ENCODE measurements at places on chromosomes 16 and 17. TPM values are rescaled to one million over a fixed set of nuclear protein-coding genes. Genes with fewer than 3 reads are reported as not detected.
A peak's percentile ranks its signal among the peaks of the same experiment; 100 is the strongest.

Gene KRTAP4-1
- total RNA-seq, result not detected

Gene NPIPA7
- total RNA-seq, result 10.4 TPM

DNA sequence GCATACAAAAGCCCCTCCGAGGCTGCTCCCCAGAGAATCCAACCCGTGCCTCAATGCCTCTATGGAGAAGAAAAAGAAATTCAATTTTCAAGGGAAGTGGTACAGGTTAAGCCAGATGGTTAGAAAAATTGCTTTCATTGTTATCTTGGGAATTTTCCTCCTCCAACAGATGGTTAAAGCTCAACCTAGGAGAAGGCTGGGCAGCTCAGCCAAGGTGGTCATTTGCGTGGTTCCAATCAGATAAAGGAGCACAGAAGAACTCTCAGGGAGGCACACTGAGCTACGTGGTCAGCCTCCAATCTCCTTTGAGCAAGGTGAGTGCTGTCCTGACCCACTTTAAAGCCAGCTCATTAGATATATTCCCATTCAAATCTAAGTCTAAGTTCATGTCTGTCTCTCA is 106.7 kb downstream of the STX8 start:
- no peak for DNase-seq

Gene NPIPB6
- 3.1 TPM for total RNA-seq

DNA sequence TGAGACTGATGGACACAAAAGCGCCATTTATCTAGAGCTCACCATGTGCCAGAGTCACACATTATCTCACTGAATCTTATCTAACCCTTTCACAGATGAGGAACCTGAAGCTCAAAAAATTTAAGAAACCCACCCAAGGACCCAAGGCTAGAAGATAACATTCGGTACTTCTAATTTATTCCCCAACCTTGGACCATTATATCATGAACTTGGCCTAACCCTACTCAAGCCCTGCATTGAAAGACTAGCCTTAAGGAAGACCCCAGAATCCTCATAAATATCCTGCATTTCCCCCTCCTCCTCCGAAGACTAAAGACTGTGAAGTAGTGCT is 548 bp upstream of the DYNC1LI2 start:
- DNase-seq, result no peak

- no peak for DNase-seq
These were observed 12.5 kb upstream of the PYY start for GRCh38 chr17:43966276-43966675.

GRCh38 chr17:18877104-18877645 is 19.2 kb downstream of the PRPSAP2 start:
- DNase-seq, result no peak

Gene ACSM5
- not detected for total RNA-seq

- DNase-seq, result peak; percentile 39
These were observed 134.3 kb downstream of the HAPSTR1 start for GRCh38 chr16:9225527-9226316.

GRCh38 chr17:30134551-30134950 is 17.9 kb downstream of the NSRP1 start:
- DNase-seq, result no peak
